ENCODE measurements at places on chromosomes 7 and 10.

- DNase-seq: no peak
Measured at GRCh38 chr10:15363031-15363430, 8.1 kb downstream of the FAM171A1 start.

GRCh38 chr10:91049296-91049987 is 128.6 kb upstream of the ANKRD1 start:
- no peak for DNase-seq

GRCh38 chr7:51198654-51199053 is 118.0 kb downstream of the COBL start:
- no peak for DNase-seq

DNA sequence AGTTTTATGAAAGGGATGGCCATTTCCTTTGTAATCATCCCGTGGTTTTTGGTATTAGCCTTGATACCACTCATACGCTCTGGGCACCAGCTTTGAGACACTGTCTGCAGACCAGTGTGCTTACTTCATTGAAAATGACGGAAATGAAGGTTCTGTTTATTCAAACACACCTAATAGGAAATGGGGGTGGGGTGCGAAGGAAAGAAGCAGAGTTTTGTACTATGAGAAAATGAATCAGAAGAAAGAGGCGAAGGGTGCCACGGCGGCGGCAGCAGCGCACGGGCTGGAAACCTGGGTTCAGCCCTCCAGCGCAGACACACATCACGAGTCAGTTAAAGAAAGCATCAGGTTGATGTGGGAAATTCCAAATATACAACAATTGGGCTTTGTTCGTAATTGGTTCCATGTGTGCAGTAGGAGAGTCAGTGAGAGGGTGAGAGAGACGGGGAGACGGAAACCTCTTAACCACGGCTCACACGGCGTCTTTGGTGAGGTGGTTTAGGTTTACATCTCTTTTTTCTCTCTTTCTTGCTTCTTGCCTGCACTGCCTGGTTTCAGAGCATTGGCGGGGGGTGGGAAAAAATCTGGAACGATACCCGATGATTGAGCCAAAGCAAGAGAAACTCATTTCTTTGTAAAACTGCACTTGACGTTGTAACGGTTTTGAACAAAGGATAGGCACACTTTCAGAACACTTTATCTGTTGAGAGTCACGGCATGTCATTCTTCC is 321.2 kb downstream of the FRMD4A start:
- peak; percentile 22 for DNase-seq

DNA sequence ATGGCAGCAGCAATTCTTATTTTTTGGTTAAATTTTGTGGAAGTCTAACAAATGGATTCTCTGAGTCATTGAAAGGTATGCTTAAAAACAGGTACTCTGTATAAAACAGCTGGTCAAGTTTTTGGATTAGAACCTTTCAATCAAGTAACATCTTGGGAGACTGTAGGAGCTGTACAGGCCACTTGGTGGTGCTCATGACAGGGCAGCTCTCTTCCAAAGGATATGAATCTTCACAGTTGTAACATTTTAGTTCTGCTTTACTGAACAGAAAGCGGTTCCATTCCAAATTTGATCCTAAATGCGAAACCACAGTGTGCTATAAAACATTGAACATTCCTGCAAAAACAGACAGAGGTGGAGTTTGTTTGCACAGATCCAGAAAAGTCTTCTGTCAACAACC is 44.5 kb upstream of the AGR3 start:
- no peak for DNase-seq

DNA sequence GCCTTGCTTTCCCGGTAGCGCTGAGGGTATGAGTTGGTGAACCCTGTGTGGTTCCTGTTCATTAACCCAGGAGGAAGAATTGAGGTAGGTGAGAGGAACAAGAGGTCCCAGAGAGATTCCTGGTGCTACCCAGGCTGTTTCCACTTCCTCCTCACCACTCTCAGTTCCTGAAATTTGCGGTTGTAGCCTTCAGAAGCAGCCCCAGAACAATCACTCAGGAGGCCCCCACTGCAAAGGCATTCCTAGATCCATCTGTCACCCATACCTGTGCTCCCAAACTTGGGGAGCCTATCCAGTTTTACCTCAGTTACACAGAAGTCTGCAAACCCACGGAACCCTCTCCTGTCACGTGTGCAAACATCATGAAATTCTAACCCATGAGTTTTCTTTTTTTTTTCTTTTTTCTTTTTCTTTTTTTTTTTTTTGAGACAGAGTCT is 9.0 kb upstream of the PIP4K2A start:
- DNase-seq: no peak

- DNase-seq: no peak
Measured at GRCh38 chr7:16810112-16810511, 5.3 kb upstream of the AGR2 start.

DNA sequence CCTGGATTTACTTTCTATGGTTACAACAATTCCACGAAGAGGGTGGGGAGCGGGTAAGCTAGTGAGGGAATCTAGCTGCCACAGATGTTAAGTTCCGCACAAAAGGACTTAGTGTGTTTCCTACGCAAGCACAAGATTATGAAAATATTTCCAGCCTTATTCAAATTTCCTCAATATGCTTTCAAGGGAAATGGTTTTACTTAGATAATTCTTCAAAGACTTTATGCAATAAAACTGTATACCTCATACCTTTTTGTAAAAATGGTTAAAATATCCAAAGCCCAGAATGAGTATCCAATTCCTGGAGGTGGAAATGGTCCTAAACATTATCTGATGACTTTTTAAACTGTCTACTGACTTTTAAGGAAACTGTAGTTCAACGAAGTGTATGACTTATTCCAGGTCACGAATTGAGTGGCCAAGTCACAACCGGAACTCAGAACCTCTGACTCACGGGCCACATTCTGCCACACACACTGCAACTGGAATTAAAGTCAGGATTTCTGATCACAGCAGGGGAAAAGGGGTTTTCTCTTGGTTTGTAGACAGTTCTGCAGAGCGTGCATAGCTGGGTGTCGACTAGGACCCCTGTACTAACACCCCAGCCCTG is 20.2 kb upstream of the INSIG1 start:
- no peak for DNase-seq

- no peak for DNase-seq
Measured at GRCh38 chr7:19376538-19376937, 231.3 kb upstream of the FERD3L start.

DNA sequence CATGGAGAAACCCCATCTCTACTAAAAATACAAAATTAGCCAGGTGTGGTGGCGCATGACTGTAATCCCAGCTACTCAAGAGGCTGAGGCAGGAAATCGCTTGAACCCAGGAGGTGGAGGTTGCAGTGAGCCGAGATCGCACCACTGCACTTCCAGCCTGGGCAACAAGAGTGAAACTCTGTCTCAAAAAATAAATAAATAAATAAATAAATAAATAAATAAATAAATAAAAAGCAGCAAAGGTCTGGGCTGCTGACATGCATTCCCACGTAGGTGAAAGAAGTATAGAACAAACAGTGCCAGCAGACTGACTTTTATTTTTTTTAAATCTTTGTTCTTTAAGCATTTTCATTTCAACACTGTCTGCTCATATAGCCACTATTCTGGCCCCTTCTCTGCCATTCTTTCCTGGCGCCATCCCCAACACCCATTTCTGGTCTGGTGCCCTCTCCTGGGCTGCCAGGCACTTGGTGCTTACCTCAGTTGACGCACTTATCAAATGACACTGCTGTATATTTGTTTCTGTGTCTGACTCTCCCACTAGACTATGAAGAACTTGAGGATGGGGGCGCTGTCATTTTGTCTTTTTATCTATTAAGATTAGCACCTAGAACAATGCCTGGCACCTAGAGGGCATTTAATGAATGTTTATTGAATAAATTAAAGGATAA is 15.6 kb downstream of the FAM107B start:
- no peak for DNase-seq

- no peak for DNase-seq
Measured at GRCh38 chr7:99379043-99379577, 4.6 kb downstream of the ARPC1B start.

DNA sequence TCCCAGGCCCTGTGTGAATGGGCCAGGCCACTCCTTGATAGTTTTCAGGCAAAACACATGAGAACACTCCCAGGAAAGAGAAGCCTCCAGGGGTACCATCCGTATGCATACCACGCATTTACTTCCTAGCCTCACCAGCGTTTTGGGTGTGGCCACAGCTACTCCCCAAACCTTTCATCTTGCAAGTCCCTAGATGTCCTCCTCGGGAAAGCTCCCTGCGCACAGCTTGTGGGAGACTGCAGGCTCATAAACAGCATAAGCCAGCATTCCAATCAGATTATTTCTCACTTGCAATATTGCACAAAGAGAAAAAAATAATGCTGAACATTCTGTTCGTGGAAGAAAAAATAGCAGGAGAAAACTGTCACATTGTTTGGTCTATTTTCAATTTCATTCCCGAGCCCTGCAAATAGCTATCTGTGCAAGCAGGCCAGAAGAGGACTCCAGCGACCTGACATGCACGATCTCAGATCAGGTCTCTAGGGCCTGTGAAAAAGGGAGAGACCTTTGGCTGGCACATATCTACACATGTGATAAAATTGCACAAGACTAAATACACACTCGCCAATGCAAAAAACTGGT is 175.6 kb downstream of the PLXNA4 start:
- no peak for DNase-seq

- no peak for DNase-seq
Measured at GRCh38 chr7:140219672-140220524, 43.1 kb upstream of the KDM7A start.

DNA sequence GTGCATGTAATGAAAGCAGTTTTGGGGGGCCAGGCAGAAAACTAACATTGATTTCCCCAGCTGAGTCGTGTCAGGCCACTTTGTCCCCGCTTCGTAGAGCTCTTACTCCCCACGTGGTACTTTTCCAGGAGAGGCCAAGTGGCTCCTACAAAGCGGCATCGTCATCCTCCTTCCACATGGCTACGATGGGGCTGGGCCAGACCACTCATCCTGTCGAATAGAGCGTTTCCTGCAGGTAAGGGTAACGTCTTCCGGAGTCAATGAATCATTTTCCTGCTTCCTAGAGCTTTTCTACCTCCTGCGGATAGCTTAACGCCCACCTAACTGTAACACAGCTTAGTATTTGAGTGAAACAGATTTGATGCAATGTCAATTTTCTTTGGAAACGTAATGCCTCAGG is 21.7 kb upstream of the SEC61A2 start:
- no peak for DNase-seq

- DNase-seq: no peak
Measured at GRCh38 chr10:84826704-84827103, 498.3 kb downstream of the CCSER2 start.

DNA sequence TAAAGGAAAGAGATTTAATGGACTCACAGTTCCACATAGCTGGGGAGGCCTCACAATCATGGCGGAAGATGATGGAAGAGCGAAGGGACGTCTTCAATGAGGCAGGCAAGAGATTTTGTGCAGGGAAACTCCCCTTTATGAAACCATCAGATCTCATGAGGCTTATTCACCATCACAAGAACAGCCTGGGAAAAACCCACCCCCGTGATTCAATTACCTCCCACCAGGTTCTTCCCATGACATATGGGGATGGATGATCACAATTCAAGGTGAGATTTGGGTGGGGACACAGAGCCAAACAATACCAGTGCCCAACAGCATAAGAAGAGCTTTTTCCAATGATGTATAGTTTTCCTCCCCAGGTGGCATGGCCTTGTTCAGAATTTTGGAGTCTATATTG is 11.2 kb upstream of the C7orf33 start:
- DNase-seq: no peak

GRCh38 chr7:149194799-149195179 is 557 bp upstream of the ZNF282 start:
- no peak for DNase-seq

DNA sequence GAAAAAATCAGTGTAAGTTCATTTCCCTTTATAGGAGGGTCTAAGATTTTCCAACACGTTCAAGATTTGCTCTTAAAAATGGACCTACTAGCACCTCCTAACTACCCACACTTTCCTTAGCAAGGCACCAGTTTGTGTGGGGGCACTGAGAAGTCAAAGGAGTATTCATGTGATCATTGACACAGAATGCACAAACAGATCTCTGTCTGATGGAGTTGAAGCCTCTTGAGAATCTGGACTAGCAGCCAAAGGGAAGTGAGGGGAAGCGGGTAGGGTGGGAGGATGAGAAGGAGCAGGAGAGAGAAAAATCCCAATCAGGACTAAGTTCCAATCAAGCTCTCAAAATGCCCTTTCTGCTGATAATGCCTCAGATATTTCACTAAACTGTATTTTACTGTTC is 4.1 kb downstream of the MMS19 start:
- no peak for DNase-seq

GRCh38 chr7:144821067-144821466 is 14.8 kb downstream of the TPK1 start:
- DNase-seq: no peak

GRCh38 chr10:70474780-70475179 is 3.8 kb upstream of the PALD1 start:
- no peak for DNase-seq

DNA sequence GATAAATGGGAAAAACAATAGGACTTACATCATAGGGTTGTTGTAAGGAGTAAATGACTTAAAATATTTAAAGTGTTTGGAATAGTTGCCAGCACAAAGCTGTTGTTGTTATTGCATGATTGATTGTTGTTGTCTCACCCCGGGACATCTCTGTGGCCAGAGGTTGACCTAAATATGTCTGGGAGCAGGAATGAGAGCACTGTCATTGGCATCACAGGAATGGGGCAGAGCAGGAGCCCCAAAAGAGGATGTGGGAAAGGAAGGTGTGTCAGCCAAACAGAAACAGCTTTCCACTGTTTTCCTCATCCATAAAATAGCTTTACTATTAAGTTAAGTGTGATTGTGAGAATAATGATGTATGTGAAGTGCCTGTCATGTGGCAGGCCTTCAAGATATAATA is 121.6 kb downstream of the TMEM168 start:
- no peak for DNase-seq

DNA sequence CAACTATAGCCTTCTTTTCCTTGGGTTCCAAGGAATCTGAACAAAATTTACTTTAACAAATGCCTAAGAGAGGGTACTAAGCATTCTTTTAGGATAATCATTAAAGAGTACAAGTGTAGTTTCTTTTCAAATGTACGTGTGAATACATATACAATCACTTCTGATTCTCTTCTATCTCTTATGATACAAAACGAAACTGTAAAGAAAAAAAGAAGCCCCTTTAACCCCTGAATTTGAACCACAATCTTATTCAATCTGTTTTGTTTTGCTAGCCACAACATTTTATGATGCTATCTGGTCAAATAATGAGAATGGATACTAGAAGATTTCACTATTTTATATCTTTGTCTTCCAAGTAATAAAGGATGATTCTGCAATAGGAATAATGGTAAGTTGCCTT is 48.7 kb downstream of the SIRT1 start:
- no peak for DNase-seq

DNA sequence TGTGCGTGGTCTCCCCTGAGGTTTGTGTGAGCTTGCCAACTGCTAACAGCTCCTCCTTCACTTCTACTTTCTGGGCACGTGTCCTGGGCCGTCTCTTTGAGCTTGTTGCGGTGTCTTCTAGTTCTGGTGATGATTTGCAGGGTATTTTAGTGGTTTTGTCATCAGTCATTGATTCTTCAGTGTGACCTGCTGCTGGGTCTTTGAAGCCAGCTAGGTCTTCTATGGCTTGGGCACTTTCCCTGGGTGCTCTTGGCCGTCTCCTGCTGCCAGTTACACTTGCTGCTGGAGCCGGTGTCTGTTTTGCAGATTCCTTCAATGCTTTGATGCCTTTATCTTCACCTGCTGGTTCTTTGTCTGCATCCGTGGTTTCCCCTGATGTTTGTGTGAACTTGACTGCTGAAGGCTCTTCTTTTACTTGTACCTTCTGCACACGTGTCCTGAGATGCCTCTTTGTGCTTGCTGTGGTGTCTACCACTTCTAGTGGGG is 23.0 kb downstream of the MKI67 start:
- no peak for DNase-seq

GRCh38 chr7:9240001-9240400 is 806.6 kb downstream of the NXPH1 start:
- no peak for DNase-seq

- no peak for DNase-seq
Measured at GRCh38 chr10:14616955-14617730, 157.6 kb downstream of the FAM107B start.

All from stimulated activated CD8-positive, alpha-beta memory T cell treated with anti-CD3 and anti-CD28 coated beads, Interleukin-7, amount 100 ng/mL, for 1 hour (primary cell).